Stimulated activated CD8-positive, alpha-beta memory T cell treated with anti-CD3 and anti-CD28 coated beads, Interleukin-7, amount 100 ng/mL, for 1 hour (primary cell): ENCODE measurements at places on chromosomes 7 and 10.

GRCh38 chr7:16078076-16078952 is 343.0 kb downstream of the CRPPA start:
- DNase-seq: no peak

DNA sequence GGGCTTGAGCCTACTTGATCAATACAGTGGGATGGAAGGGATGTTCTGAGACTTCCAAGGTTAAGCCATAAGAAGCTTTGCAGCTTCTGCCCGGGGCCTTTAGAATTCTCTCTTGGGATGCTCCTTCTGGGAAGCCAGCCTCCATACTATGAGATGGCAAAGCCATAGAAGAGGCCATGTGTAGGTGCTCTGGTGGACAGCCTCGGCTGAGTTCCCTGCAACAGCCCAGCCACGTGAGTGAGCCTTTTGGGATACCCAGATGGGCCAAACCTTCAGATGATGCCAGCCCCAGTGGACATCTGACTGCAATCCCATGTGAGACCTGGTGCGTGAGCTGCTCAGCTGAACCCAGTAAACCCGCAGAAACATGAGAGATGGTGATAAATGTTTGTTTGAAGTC is 370.6 kb downstream of the RPS24 start:
- DNase-seq: no peak

GRCh38 chr7:80686576-80686975 is 48.1 kb downstream of the CD36 start:
- DNase-seq: no peak

- no peak for DNase-seq
Measured at GRCh38 chr10:95976362-95977229, 66.8 kb upstream of the CCNJ start.

DNA sequence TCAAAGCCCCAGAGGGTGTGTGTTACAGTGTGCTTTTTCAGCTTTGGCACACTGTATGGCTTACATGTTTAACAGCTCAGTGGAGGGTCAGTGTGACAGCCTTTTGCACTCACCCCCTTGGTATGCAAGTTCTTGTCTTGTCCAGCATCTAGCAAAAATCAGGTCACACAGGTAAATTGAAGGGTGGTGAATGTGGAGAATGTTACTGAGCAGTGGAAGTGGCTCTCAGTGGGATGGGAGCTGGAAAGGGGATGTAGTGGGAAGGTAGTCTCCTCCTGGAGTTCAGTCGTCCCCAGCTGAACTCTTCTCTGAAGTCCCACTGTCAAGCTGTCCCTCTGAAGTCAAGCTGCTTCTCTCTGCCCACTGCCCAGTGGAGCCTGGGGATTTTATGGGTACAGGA is 21.0 kb upstream of the C10orf90 start:
- no peak for DNase-seq

DNA sequence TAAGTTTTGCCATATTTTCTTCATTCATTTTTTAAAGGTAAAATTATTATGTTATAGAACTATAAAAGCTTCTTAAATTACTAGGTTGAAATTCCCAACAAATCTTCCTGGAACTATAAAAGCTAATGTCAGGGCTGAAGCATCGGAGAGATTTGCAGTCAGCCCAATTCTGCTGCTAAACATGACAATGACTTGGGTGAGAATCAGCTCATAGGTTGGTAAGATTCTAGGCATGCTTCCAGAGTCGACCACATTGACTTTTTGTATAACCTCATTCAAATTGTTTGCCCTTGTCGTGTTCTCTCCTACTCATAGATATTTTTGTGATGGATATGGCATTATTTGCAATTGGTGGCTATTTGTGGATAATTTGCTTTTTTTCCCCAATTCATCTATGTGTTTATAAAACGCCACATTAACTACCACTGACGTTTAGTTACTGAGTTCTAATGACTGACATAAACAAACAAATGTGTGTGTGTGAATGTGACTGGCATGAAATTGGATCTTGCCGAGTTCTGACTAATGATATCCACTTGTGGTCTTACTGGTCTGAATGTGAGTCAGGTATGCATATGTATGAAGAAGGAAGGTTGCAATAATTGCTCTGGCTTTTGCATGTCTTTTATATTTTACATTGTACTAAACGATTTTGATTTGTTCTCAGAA is 579.8 kb downstream of the PARD3 start:
- no peak for DNase-seq

- DNase-seq: no peak
Measured at GRCh38 chr7:150950496-150951180, 27.5 kb downstream of the KCNH2 start.
